Renal cortical epithelial cell (primary cell): ENCODE measurements at places on chromosomes 13 and 19.

DNA sequence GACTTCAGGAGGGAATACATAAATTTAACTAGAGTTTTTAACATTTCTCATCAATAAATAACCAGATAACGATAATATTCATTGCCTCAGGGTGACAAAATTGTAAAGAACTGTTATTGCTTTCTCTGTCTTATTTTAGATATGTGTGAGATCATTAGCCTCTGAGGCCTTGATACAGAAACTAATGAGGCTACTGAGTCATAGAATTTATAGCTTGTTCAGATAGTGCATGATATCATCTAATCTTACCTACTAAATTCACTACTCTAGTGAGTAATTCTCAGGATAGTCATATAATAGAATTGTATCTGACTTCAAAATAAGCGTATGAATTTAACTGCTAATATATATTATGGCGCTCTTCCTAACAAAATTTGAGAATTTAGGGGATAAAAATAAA is 360.8 kb upstream of the KLHL1 start:
- no peak for DNase-seq

DNA sequence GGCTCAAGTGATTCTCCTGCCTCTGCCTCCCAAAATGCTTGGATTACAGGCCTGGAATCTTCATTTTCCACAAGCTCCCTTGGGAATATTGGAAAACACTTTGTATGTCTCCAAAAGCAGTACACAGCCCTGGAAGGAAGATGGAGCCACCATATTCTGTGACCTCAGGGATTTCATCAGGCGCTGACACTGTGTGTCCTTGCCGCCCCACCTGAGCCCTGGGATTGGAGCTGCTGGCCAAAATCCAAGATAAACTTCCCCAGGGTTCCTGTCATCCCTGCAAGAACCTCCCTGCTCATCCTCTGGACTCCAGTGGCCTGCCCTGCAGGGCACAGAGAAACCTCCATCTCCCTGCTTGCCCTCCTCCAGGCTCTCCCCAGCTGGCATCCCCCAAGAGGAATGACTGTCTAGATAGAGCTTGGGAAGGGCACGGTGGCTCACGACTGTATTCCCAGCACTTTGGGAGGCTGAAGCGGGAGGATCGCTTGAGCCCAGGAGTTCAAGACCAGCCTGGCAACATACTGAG is 1.3 kb upstream of the GNG7 start:
- DNase-seq = no peak

GRCh38 chr19:40642051-40642706 is 41.0 kb downstream of the LTBP4 start:
- DNase-seq = no peak

DNA sequence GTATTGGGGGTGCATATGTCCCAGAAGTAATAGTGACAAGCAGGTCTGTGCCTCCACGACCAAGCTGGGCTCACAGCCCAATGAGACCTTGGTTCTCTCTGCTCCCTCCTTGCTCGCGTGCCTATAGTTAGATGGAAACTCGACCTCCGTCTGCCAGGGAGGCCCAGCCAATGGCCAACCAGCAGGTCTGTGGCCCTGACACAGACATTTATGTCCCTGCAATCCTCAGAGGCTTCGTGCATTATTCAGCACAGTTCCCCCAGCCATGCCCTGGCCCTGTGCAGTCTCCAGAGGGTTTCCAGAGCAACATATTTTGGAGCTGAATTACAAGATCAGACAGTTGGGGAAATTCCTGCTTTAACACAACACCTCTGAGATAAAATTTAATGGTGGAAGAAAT is 105.1 kb downstream of the UQCRFS1 start:
- DNase-seq = no peak

DNA sequence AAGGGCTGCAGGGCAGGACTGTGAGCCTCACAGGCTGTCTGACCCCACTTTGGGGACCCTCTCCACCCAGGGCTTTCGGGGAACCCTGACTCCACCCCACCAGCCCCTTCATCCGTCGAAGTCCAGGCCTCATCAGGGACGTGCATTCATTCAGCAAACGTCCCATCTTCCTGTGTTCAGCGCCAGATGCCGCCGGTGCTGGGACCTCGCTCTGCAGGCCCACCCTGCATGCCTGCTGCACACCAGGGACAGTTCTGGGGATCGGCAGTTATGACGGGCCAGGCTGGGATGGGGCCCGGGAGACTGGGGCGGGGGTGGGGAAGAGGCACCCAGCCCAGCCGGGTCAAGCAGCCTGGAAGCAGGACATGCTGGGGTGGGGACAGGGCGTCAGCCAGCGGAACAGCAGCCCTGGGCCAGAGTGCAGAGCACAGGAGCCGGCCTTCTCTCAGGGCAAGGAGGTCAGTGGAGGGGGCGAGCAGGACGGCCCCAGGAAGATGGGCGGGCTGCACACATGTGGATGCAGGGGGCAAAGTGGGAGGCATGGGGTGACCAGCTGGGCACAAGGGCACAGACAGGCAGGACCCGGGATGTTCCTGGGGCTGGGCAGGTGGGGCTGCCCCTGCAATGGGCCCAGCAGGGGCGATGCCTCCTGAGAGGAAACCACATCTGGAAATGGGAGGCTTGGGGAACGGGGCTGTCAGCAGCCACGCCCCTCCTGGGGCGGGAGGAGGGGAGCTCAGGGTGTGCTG is 5.1 kb downstream of the GAMT start:
- no peak for DNase-seq

DNA sequence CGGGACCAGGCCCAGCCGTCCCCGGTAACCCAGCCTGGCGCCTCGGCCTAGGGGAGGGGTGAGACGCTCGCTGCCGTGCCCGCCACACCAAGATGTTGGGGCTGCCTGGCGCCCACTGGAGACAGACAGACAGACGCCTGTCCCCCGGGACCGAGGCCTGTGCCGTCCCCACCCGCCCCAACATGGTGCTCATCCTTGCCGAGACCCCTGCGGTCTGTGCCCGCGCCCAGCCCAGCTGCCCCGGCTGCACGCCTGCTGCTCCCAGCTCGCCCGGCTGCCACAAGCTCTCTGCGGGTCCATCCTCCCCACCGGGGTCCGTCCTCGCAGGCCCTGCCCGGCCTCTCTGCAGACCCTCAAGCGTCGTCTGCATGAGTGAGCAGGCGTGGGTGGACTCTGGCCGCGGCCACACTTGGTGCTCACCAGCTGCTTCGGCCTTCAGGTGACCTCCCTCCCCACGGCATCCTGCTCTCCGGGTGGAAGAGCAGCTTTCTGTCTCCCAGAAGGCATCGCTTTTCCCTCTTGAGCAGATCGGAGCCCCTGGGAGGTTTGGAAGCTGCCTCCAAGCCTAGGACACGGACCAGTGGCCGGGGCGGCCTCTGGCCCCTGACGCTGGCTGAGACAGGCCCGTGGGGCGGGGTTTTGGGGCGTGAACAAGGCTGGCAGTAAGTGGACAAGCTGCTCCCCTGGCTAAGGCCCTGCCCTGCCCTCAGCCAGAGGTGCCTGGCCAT is 6.7 kb upstream of the TMPRSS9 start:
- DNase-seq = no peak

DNA sequence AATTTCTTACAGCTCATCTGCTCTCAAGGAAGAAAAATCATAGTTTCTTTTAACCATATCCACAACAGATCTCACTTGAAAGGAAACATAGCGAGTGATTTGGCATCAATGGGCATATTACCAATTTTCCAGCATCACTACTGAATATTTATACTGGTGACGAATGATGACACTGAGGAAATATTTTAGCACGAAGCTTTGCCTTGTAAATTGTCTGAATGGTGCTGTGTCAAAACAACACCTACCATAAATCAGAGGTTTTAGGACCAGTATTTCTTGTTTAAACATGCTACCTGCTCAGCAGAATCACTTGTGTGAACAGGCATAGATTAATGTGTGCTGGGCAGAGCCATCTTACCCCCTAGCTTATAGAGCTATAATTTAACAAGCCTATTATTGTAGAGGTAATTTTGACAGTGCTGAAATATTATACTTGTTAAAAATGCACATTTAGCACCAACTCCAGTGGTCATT is 146.8 kb downstream of the ABCC4 start:
- no peak for DNase-seq

- no peak for DNase-seq
These were observed 44.1 kb downstream of the RFC3 start for GRCh38 chr13:33862016-33862415.

DNA sequence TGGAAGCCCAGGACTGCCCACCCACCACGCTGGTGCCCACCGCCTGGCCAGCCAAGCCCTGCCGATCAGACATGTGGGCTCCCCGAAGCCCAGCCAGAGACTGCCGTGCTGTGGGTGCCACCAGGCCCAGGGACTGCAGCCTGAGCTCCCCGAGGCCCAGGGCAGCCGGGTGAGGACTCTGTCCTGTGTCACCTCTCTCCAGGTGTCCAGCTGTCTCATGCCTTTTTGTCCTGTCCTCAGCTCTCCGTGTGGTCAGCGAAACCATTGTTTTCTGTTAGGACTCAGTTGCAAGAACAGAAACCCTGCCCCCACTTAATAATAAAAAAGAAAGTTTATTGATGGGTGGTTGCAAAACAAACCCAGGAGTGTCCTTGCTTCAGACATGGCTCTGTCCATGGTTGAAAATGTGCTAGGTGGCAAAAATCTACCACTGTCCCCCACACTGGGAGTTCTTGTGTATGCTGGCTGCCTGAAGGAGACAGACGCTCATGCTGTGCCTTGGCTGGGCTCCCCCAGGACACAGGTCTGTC is 9.9 kb downstream of the PLEKHF1 start:
- no peak for DNase-seq

GRCh38 chr19:6891761-6892385 is 4.5 kb downstream of the ADGRE1 start:
- no peak for DNase-seq

- no peak for DNase-seq
These were observed 878 bp upstream of the ADAMTSL5 start for GRCh38 chr19:1513499-1514294.

DNA sequence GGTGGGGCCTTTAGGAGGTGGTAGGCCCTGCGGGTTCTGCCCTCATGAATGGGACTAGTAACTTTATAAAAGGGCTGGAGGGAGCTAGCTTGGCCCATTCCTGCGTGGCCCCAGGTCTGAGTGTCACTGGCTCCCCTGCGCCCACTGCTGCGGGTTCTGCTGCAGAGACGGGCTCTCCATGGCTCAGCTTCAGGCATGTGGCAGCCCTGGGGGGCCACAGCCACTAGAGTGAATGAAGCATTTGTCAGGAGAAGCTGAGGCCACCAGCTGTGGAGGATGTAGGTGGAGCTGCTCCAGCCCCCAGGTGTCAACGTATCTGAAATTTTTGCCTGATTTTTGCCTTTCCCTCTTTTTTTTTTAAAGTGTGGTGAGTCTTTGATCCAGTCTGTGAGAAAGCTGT is 119.1 kb downstream of the SOX1 start:
- DNase-seq = no peak

DNA sequence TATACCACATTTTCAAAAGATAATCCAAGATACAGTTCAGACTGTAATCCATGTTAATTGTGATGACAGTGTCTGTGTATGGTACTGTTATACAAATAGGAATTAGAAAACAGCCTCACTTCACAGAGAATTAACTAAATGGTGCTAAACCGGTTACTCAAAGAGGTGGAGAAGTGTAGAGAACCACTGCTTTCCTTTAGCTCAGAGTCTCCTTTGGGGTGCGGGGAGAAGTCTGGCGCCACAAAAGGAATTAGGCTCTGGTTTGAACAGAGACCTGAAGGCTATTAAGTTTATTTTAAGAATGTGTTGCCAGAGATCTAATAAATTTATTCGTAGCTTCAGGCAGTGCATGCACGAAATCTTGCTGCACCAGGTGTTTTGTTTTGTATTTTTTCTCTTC is 65.8 kb downstream of the FREM2 start:
- no peak for DNase-seq

DNA sequence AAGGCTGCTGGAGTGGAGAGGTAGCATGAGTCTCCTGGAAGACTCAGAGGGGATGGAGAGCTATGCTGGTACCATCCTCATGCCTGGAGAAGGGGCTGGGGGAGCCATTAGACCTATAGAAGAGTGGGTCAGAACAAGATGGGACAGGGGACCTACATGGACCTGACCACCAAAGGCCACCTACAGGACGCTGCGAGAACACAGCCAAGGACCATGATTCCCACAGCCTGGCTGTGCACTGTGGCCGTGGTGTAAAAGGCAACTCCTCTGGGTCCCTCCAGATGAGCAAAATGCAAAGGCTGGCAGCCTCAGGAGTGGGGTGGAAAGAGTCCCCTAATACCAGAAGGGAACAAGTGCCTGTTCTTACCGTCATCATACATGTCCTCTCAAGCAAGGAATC is 216.2 kb downstream of the SLC7A1 start:
- DNase-seq = no peak

GRCh38 chr19:58010507-58010906 is 7.9 kb upstream of the ZNF606 start:
- DNase-seq = no peak

GRCh38 chr13:73954808-73955207 is 179.4 kb downstream of the KLF12 start:
- no peak for DNase-seq

DNA sequence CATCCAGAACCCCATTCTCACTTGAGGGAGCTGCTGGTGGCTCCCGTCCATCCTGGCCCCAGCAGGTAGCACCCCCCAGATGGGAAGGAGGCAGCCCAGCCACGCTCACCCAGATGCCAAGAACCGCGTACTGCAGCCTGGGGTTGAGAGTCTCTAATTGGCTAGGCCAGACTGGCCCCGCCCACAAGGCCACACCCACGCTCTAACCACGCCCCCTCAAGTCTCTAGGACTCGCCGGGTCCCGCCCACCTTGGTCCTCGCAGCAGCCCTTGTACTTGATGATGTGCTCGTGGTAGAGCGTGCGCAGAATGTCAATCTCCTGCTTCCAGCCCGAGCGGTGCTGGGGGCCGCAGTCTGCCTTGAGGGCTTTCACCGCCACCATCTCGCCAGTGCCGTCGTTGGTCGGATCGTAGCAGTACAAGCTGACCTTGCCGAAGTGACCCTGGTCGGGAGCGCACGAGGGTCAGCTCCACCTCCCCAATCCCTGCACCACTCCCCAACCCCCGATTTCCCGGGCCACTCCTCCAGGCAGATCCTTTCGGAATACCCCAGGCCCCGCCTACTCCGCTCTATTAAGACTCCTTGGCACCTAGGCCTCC is 14.5 kb upstream of the ICAM3 start:
- DNase-seq = no peak

DNA sequence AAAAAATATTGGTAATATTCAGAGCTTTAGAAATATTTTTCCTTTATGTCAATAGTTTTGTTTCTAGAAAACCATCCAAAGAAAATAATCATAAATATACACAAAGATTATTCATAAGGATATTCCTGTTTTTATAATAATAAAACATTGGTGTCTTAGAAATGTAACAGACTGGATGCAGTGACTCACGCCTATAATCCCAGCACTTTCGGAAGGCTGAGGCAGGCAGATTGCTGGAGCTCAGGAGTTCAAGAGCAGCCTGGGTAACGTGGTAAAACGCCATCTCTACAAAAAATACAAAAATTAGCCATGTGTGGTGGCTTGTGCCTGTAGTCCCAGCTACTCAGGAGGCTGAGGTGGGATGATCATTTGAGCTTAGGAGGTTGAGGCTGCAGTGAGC is 106.8 kb downstream of the DHRS12 start:
- no peak for DNase-seq
